ENCODE measurements at places on chromosomes 5 and 9.

DNA sequence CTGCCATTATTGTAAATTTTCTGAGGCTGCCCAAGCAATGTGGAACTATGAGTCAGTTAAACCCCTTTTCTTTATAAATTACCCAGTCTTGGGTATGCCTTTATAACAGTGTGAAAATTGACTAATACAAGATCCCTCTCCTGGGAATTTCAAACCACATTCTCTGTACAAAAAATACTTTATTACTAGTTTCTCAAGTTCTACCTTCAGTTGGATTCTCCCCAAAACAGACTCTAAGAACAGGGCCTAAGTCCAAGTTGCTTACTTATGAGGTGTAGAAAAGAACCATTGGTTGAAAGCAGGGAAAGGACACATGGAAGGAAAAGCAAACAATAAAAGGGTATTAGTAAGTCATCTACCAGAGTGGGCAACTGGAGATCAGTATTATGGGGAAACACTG, 343.2 kb downstream of the TMEM232 start:
- no peak for DNase-seq

- no peak for DNase-seq
Observed at GRCh38 chr9:1087120-1087881, 37.1 kb downstream of the DMRT2 start.

GRCh38 chr5:67693956-67694809, 497.6 kb upstream of the CD180 start:
- DNase-seq = no peak

DNA sequence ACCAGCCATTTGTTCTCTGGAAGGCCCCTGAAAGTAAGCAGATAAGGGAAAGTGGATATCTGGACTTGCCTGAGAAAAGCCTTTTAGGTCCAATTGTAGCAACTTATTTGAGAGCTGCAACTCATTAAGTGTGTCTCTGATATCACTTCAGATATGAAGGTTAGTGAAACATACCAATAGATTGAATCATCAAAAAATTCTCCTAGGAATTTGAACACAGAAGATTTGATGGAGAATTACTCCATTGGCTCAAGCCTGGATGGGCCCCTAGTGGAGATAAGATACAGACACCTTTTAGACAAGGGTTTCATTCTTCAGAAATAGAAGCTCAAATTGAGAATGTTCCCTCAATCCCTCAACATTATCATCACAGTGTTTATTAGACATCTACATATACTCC, 356.7 kb downstream of the NDUFS4 start:
- DNase-seq = no peak

DNA sequence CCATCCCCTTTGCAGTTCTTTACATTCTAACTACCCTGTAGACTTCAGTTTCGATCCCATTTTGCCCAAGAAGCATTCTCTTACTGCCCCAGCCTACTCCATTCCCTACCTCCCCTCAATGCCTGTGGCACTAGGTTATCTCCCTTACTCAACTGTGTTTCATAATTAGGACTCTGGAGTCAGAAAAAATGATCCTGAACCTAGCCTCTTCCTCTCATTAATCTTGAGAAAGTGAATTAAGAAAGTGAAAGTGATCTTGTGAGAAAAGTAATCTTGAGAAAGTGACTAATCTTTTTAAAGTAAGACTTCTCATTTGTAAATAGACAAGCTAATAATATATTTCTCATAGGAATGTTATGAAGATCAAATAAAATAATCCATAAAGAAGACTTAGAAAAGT, 444.0 kb upstream of the TRPC7 start:
- DNase-seq = no peak

DNA sequence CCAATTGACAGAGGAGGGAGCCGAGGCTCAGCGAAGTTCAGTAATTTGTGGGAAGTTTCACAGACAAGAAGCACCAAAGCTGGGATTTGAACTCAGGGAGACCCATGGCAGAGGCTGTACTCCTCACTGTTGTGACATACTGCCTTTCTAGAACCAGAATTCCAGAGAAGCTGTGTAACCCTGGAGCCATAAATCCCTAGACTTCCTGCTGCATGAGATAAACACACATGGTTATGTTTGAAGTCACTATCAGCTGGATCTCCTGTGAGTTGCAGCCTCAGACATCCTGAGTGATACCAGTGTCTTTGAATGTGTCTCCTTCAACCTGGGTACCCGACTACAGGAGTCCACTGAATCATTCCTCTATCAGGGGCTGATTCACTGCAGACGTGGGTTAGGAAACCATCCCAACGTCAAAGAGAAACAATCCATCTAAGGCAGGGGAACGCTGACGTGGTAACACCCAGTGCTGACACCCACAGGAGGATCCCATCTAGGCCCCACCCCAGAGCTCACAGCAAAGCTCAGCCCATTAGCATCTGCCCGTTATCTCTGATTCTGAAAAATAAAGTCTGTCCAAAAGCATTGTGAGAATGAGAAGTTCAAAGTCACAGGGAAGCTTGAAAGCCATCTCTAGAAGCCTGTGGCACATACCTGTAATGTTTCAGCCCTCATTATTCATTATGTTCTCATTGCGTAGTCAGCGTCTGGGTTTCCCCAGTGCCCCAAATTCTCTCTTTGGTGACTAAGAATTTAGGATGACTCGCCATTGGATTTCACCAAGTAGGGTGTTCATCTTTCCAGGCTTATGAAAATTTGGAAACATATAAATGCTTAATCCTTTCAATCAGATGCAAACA, 36.3 kb upstream of the BASP1 start:
- no peak for DNase-seq

GRCh38 chr9:136697146-136697820, 10.0 kb upstream of the AGPAT2 start:
- DNase-seq = no peak

- no peak for DNase-seq
Observed at GRCh38 chr5:84696651-84697050, 312.0 kb upstream of the EDIL3 start.

DNA sequence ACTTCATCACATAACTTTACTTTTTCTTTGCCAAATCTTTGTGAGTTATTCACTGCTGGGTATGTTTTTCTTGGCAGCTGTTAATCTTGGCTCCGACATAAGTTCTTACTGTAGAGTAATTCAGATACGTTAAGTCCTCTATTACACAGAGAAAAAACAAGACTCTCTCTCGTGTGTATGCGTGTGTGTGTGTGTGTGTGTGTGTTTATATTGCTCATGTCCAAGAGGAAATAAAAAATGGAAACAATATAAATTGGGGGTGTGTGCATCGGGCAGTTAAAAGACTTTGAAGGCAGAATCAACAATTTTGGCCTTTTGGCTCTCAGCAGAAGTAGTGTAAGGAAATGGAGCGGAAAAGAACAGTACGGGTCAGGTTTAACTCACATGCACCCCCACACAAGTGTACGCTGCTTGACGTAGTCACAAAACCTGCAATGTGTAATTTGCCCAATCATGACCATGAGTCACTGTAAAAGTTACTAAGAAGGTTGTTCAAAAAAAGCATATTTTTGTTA, 67.2 kb upstream of the IFNE start:
- no peak for DNase-seq

- DNase-seq = no peak
Observed at GRCh38 chr5:10124287-10124686, 125.4 kb downstream of the ATPSCKMT start.

DNA sequence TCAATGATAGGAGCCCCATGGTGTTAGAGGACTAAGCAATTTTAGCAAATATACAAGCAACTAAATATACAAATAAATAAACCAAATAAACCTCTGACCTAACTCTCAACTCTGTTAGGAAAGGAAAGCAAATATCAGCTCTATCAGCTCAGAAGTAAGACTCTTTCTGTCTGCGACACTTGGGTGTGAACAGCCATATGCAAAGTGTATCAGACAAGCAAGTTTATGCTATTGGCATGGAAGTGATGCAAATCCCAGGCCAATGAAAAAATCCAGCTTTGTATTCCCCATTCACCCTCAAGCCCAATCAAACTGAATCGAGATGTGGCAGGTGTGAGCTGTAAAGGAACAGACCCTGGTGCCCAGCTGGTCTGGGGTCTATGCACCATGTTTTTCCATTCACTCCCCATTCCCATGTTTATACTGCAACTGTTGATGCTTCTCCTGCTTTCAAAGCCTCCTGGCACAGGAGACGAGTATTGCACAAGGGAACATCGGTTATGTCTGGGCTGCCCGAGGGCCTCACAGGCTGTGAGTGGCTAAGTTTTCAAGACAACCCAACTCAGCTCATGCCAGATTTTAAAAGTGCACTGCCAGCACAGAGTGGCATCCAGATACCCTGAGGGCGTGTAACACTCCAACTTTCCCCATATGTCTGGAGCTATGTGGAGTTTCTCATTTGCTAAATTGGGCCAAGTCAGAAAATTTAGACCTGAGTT, 73.1 kb downstream of the FEM1C start:
- DNase-seq = no peak

DNA sequence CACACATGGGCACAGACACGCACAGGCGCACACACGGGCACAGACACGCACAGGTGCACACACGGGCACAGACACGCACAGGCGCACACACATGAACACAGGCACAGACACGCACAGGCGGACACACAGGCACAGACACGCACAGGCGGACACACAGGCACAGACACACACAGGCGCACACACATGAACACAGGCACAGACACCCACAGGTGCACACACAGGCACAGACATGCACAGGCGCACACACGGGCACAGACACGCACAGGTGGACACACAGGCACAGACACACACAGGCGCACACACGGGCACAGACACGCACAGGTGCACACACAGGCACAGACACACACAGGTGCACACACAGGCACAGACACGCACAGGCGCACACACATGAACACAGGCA, 312.8 kb upstream of the IRX1 start:
- no peak for DNase-seq

DNA sequence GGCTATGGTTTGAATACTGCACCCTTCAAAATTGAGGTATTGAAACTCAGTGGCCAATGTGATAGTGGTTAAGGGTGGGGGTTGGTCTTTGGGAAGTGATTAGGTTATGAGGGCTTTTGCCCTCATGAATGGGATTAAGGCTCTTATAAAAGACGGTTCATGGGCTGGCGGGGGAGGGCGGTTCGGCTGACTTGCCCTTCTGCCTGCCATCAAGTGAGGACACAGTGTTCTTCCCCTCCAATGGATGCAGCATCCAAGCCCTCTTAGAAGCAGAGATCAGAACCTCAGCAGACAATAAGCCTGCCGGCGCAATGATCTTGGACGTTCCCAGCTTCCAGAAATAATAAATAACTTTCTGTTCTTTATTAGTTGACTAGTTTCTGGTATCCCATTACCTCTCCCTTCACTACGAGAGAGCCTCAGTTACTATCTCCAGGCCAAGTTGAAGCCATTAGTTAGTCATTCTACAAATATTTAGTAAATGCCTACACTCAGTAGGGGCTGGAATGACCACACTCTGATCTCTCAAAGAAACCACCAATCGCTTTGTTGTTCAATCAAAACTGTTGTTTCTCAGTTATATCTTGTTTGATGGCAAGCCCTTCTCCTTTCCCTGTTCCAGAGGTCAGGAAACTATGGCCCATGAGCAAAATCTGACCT, 219.3 kb downstream of the TSSK1B start:
- no peak for DNase-seq

DNA sequence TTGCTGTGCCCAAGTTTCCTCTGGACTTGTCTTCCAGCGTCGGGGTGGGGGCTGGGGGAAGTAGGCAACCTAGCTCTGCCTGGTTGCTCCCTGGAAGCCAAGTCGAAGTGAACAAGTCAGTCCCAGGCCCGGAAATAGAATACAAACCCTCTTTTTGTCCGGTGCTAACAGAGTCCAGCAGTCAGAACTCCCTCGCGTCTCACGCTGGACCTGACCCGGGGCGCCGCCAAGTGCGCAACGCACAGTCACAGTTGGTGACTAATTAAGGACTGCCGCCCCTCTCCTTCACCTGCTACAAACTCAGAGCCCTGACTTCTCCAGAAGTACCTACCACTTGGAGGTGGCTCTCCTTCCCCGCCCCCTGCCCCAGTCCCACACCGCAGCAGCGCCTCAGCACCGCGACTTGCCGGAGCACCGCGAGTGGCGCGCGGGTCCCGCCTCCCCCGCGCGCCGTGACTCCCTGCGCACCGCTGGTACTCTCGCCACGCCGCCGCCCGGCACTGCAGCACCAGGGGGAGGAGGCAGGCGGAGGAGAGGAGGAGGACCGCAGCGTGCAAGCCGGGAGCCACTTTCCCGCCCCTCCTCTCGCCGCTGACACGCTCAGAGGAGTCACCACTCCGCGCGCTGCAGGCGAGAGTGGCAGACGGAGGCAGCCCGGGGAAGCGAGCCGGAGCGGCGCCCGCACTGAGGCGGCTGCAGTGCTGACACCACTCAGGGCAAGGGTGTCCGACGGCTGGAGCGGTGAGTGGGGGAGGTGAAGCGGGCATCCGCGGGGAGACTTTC, at the start of gene SV2C:
SV2C (plus strand) TSS at position 612 of the 783 bp plus-strand sequence. CDS start 48,368 bp downstream, outside the sequence.
- DNase-seq = no peak

GRCh38 chr5:97670447-97670846, 487.4 kb upstream of the RIOK2 start:
- DNase-seq = no peak

GRCh38 chr9:125486576-125486975, 220.4 kb downstream of the MAPKAP1 start:
- DNase-seq = no peak

DNA sequence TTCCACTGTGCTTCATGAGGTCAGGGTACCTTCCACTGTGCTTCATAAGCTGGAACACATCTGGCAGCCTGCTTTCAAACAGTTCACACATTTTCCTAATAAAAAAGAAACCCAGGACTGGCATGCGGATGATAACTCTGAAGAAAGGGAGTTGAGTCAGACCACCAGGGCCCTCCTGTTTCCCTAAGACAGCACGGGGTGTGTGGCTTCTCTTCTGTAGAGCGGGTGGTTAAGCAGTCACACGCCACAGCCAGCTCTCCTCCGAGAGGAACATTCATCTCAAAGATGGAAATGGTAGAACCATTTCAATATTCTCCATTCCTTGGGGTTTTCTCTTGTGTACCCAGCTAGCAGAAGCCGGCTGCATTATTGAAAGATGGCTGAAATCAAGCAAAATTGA, 128.1 kb upstream of the LMX1B start:
- DNase-seq = no peak

DNA sequence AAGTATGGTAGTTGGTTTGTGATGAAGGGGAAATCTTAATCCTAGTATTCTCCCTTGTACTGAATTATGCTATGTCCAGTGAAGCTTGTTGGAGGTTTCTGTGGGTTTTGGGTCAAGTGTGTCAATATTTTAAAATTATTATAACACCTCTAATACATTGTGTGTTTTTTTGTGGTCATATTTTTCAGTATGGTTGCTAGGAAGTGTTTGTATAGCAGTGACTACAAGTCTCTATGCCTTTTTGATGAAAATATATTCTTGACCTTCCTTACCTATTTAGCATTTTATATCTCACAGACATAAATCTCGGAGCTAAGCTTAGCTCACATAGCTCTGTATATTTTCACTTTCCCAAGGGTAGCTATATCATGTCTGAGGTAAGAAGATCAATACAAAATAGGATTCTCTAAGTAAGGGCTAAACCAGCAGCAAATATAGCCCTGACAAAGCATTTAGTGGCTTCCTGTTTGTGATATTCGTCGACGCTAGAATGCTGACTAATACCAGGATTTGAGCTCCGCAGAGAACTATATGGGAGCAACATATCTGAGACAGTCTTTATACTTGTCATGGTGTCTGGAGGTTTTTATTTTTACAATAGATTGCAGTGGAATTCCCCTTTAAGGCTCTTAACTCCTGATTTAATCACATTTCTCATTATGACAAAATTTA, 82.3 kb downstream of the MACIR start:
- no peak for DNase-seq
